Fibroblast of skin of scalp (primary cell): ENCODE measurements at places on chromosomes 2 and 18.

DNA sequence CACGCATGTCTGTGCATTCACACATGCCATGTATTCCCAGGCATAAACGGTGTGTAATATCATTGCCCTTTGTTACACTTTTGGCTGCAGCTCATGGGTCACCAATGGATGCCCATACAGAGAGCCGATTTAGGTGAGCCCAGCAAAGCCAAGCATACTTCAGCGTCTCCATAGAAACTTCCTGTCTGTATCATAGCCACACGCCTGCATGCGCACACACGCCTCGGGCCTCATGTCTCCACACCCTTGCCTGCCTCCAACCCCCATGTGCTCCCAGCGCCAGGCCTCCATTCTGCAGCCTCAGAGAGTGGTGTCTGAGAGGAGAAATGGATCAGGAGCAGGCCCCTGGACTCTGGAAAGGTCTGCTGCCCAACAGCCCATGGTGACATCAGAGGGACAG is 33.5 kb upstream of the SELENOI start:
- DNase-seq: no peak

DNA sequence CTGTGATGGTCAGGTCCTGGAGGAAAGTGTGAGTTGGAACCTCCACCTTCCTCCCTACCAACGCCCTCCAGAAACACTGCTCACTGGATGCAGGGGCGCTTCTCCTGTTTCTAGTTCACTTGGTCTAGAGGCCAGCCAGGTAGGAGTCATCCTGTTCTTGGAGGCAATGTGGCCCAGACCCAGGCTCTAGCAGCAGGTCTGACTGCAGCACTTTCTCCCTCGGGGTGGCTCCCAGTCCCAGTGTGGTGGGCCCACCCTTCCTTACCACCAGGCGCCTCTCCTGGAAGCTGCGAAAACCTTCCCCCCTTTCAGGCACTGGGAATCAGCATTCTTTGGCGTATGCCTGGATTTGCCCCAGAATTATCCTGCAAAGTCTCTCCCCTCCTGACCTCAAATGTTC is 292.8 kb downstream of the SOX11 start:
- no peak for DNase-seq

DNA sequence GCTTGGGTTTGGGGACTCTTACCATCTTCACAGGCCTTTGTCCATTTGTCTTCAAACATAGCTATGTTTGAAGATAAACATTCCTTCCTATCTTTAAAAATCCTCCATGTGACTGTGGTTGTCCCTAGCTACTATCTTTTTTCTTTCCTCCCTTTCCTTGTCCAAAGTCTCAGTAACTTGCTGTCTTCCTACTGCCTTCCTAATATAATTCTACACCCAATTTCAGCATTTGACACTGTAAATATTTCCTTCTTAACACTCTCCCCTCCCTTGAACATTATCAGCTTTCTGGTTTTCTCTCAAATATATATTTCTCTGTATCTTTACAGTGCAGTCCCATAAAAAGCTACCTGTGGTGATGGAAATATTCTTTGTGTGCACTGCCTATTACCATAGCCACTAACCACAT is 5.3 kb upstream of the SP3 start:
- DNase-seq: no peak

DNA sequence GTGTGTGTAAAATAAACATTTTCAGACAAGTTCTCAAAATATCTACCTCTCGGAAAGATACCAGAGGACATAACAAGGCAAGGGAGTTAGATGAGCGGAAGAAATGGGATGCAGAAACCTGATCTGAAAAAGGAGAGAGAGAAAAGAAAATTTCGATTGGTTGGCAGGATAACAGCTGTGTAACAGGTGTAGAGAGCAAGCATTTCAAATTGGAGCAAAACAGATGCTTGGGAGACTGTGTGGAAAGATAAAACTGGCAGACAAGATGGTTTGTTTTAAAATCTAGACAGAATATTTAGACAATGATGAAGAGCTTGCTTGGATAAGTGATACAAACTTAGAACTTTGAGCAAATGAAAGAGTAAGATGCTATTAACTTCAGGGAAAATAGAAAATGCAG is 20.2 kb downstream of the CHST9 start:
- DNase-seq: no peak

DNA sequence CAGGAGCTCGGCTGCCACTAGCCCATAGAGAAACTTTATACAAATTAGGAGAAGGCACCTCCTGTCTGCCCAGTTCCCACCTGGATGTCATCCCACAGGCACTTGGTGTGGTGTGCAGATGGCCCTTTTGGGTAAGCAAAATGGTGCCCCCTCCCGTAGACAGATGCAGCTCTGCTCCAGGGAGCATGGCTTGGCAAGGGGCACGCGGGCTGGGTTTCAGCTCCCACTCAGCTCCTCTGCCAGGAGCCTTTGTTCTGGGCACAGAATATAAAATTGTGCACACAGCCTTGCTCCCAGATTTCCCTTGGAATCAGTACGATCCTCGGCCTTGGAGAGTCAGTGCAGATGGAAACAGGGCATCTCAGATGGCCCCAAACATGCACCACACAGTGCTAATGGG is 20.3 kb upstream of the KCNF1 start:
- DNase-seq: no peak

- peak; percentile 72 for DNase-seq
Measured at GRCh38 chr2:24435391-24436316, 55.4 kb upstream of the NCOA1 start.

DNA sequence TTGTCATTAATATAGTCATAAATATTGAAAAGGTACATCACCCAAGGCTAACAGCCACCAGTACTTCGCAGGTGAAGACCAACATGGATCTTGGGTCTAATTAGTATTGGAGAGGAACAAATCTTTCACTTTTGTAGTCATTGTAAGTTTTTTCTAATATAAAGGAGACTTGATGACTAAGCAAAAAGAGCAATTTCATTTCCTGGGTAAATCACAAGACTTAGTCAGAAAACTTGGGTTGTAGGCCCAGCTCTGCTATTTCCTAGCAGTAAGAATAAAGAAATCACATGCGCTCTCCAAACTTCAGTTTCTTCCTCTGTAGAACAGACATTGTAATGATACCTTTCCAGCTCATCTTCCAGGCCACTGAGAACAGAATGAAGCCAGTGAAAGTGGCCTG is 40.9 kb downstream of the NRP2 start:
- no peak for DNase-seq

DNA sequence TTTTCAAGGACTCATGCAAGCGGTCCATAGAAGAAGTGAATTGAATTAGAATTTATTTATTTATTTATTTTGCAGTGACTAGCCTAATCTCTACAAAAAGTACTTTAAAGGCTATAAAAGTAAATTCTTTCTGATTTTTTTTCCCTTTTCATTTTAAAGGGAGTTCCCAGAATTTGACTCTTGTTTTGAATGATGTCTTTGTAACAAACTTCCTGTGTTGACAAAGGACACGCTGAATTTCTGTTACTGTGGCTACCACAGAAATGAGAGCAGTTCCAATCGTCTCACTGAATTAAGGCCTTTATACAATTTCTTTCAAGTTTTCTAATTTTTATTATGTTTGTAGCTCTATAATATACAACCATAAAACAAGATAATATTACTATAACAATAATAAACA is 46.3 kb upstream of the LPIN2 start:
- DNase-seq: no peak

DNA sequence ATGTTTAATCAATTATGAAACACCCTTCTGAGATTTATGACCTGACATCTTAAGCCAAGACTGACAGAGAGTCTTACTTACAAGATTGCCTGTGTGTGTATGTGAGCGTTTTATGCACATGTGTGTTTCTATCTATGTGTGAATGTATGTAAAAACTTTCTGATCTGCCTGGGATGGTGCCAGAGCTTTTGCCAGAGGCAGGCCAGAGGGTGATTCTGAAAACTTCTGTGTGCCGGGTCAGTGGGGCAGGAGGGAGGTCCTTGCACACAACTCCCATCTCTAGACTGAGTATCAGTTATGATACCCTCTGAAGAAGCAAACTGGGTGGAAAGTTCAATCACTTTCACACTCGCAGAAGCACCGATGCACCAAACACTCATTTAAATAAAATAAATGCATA is 335.0 kb upstream of the NT5C1B start:
- DNase-seq: no peak

DNA sequence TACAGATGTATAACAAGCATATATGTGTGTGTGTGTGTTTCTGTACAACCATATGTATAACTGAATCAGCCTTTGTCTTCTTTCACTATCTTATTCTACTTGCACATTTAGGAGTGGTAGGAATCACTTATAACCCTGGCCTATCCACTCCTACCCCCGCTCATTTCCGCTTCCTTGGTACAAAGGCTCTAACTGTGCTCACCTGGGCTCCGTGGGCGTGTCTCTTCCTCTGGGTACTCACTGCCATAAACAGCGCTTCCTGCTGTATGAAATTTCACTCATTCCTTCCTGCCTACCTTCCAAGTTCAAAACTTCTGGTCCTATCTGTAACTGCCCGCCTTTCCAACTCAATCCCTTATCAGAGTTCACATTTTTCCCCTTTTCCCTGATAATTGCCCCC is 815.5 kb downstream of the EPHA4 start:
- no peak for DNase-seq

DNA sequence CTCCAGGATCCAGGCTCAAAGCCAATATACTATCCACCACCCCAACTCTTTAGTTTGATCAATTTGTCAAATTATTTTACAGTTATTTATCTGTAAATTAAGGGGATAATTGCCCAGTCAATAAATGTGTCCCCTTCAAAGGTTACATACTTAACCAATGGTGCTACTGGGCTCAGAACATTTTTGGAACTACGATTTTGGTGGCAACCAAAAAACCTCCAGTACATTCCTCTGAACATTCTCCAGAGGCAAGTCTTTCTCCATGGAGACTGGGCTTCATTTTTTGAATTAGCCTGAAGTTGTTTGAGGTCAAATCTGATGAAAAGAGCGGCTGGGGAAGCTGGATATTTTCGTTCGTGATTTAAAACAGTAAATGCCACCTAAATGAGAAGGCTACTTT is 1.7 kb upstream of the CLUL1 start:
- no peak for DNase-seq

GRCh38 chr2:164220265-164220664 is 401.0 kb downstream of the GRB14 start:
- DNase-seq: peak; percentile 16

GRCh38 chr18:55064760-55065159 is 105.5 kb upstream of the CCDC68 start:
- DNase-seq: no peak

GRCh38 chr2:205022841-205023240 is 477.6 kb downstream of the PARD3B start:
- no peak for DNase-seq

GRCh38 chr2:236121546-236121945 is 46.6 kb downstream of the GBX2 start:
- DNase-seq: peak; percentile 14

DNA sequence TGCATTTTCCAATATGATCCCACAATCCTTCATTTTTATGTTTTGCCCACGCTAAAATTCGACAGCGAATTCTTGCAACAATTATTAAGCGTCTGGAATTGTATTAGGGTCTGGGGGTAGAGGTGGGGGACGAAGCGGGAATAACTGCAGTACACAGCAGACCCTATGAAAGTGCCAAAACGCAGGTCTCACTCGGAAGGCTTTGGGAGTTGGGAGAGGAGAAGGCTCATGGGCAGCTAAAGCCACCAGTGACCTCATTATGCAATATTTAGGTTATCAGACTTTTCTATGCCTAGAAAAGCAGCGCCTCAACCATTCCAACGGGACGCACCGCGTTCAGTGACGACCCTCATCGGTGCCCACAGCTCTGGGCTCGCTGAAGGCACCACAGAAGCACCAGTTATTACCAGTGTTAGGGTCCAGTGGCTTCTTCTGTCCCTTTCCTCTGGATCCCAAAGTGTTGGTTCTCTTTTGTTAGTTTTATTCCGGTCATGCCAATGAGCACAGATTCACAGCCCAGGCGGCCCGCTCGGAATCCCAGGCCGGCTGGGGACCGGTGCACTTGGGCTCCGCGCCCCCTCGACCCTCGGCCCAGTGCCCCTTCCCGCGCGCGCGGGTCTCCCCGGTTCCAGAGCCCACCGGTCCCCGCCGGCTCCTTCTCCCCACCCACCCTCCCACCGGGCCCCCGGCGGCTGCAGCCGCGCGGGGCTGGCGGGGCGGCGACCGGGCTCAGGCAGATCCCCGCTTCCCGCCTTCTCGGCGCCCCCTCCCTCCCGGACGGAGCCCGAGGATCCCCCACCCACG is 737 bp upstream of the MAPK4 start:
- no peak for DNase-seq

DNA sequence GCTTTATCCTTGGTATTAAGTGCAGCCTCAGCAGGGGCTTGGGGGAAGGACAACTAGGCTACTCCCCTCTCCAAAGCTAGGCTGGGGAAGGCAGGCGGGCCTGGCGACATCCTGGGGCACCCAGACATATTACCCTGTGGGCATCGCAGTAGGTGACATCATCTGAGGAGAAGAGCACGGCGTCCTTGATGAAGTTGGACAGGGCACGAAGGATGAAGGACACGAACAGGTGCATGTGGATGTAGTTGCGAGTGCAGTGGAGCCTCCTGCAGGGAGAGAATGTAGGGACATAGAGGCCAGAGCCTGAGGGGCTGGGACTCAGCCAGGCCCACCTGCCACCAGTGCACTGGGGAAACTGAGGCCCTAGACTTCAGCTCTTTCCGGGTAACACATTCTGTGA is 32.3 kb downstream of the TMEM37 start:
- no peak for DNase-seq

- no peak for DNase-seq
Measured at GRCh38 chr2:23243073-23243659, 141.8 kb upstream of the KLHL29 start.

DNA sequence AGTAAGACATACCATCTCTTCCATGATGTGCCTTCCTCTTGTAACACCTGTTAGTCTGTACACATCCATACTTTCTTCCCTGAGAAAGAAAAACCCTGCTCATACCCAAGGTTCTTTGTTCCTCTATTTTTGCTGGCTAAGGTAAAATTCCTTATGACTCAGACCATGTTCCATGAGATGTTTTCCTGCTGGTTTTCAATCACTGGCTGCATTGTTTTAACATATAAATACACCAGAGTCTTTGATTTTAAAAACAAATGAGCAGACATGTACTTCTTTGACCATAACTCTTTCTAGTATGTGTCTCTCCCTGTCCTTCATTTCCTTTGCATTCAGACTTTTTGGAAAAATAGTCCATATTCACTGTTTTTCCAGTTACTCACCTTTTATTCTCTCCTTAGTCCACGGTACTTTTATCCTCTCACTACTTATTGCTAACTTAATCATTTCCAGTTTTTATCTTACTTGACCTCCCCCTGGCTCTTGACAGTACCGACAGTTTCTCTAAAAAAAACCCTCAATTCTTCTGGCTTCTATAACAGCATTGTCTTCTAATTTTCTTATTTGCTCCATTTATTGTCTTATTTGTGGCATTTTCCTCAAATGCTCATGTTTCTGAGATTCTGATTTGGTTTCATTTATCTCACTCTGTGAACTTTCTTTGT is 4.3 kb downstream of the VAPA start:
- DNase-seq: no peak

DNA sequence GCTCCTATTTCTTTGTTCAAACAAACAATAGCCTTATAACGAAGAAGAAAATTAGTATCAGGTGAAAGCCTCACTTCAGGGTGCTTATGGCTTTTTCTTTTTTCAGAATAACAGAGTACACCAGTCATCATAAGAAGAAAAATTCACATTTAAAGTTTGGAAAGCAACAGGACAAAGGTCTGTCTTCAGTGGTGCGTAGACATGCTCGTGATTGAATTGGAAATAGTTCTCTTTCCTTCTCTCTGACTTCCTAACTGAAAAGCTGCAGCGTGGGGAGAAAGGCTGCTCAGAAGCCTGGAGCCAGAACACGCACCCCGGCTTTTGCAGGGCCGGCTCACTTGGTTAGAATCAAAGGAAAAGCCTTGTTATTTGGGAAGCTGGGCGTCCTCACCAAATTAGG is 127.6 kb upstream of the ZNF516 start:
- no peak for DNase-seq

- DNase-seq: no peak
Measured at GRCh38 chr18:79496237-79496977, 100.7 kb downstream of the NFATC1 start.
